ENCODE measurements at places on chromosomes 13 and 19.

DNA sequence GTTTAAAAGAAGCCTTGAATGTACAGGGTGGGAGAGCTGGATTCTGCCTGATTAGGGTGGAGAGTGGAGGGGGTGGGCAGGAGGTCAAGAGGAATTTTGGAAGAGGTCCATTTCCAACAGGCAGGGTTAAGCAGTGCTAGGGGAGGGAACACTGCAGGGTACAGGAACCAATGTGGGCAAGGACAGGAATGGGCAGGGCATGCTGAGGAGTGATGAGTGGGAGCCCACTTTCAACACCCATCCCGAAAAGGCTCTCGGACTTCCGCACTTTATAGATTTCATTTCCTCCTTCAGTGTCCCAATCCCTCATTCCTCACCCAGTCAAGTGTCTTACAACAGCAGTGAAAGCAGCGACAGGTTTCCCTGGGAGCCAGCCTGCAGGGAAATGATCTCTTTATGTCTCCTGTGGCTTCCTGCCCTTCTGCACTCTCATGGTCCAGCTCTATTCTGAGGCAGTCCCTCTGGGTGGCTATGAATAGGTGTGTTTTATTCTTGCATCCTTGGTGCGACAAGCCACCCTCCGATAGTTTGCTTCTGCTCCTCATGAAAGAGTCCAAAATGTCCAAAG is 50.5 kb upstream of the ZNF507 start:
- no peak for DNase-seq

DNA sequence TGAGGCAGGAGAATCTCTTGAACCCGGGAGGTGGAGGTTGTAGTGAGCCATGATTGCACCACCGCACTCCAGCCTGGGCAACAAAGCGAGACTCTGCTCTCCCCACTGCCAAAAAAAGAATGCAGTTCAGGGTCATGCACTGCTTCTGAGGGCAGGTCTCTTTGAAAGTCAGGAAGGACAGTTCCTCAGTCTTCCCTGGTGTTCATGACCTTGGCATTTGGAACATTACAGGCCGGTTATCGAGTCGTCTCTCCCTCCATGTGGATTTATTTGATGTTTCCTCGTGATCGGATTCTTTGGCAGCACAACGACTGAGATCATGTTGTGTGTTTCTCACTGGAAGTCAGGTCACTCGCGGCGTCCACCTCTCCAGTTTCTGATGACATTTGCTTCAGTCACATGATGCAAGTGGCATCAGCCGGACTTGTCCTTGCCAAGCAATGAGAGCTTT is 17.2 kb downstream of the FGF21 start:
- DNase-seq, result no peak

GRCh38 chr13:24892829-24893228 is 128.9 kb downstream of the RNF17 start:
- no peak for DNase-seq

DNA sequence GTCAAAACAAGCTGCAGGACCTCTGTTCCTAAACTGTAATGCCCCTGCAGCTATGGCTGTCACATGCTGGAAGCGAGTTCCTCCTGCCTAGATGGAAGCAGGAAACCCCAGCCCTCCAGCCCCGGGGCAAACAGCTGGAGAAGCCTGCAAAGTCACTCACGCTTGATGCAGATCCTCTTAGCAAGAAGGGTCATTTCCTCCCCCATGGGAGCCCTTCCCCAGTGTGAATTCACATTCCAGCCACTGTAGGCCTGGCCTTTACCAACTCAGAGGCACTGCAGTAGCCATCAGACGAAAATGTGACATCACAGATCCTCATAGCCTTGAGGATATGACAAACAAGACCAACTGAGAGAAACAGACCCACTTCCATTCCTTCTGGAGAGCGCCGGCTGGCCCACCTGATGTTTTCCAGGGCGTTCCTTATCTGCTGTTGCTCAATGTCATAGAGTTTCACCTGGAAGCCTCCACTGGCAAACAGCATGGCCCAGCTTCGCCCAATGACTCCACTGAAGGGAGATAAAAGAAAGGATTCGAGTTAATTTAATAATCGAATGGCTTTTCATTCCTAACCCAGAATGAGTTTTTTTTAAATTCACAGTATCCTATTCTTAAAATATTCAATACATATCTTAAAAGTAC is 13.5 kb downstream of the CRYL1 start:
- no peak for DNase-seq

GRCh38 chr19:51108805-51109146 is 567 bp upstream of the CTU1 start:
- DNase-seq, result no peak
